ENCODE measurements at places on chromosomes 13 and 19.
A peak's percentile ranks its signal among the peaks of the same experiment; 100 is the strongest.

GRCh38 chr13:99050983-99051488 lies 73.2 kb upstream of the DOCK9 start:
- H3K4me1 ChIP-seq: peaks cover 98% of the 10 kb centered on the region
- H3K27me3 ChIP-seq: no peaks in the 10 kb centered on the region
- peak overlapping the region; percentile 38 for H3K27ac ChIP-seq
- DNase-seq: no peak

- no peak for DNase-seq
- H3K36me3 ChIP-seq: no peaks in the 10 kb centered on the region
- H3K27me3 ChIP-seq: peaks cover 17% of the 10 kb centered on the region
Observed at GRCh38 chr19:35856546-35857149, at the start of gene KIRREL2. KIRREL2 (plus strand) TSS chr19:35856911; CDS start chr19:35857120, 209 bp downstream.

DNA sequence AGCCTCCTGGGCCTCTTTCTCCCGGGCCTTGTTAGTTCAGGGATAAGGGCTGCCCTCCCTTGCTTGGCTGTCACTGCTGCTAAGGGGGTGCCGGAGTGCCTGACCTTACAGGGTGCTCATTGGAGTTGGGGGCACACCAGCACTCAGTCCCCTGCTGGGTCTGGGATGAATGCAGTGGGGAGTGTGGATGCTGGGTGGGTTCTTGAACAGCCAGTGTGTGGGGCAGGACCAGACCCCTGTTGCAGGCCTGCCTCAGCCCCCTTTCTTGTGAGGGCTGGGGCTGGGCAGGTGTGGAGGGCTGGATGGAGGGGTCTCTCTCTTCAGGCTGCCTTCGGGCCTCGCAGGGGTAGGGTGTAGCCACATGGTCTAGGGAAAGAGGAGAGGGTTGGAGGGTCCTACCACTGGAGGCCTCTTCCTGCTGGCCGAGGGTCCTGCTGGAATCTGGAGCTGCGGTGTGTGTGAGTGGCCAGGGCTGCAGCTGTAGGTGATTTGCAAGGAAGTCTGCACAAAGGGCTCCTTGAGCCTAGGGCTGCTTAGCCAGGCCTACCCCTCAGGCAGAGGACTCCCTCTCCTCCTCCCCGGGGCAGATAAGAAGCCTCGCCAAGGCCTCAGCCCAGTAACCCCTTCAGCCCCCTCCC lies 3.2 kb downstream of the CEBPA start:
- no peaks in the 10 kb centered on the region for H3K36me3 ChIP-seq
- H3K4me3 ChIP-seq: no peak overlapping the region
- H3K27me3 ChIP-seq: peaks cover 5% of the 10 kb centered on the region
- H3K27ac ChIP-seq: no peak overlapping the region

- no peak overlapping the region for H3K27ac ChIP-seq
- H3K4me1 ChIP-seq: no peaks in the 10 kb centered on the region
- H3K4me3 ChIP-seq: no peak overlapping the region
- no peaks in the 10 kb centered on the region for H3K36me3 ChIP-seq
- no peaks in the 10 kb centered on the region for H3K27me3 ChIP-seq
Observed at GRCh38 chr13:90721937-90722336, 625.5 kb upstream of the MIR17HG start.

- H3K4me1 ChIP-seq: no peaks in the 10 kb centered on the region
- H3K4me3 ChIP-seq: no peak overlapping the region
- no peaks in the 10 kb centered on the region for H3K27me3 ChIP-seq
- DNase-seq: no peak
- no peak overlapping the region for H3K27ac ChIP-seq
Observed at GRCh38 chr19:30406220-30407067, 34.3 kb downstream of the ZNF536 start.

Data from CD4-positive, alpha-beta memory T cell (primary cell).